ENCODE measurements at places on chromosomes 5 and 9.

DNA sequence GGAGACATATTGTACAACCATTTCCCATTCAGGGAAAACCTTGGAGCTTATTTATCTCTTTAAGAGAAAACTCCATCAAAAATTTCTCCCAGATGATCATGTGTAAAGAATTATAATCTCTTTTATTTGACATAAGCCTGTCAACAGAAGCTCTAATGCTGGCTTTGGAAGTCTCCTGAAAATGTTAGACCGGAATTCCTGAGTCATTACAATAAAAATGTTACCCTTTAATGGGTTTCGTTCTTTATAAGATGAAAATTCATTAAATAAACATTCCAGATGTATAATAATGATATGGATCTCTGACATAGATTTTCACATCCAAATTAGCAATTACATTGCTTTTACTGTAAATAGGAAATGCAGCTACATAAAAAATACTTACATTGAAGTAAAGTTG lies 1036.4 kb downstream of the EFNA5 start:
- no peak for DNase-seq

- no peak for DNase-seq
Observed at GRCh38 chr9:21154018-21154608, 12.3 kb downstream of the IFNA21 start.

GRCh38 chr9:94864862-94865509 lies 138.5 kb downstream of the AOPEP start:
- no peak for DNase-seq

DNA sequence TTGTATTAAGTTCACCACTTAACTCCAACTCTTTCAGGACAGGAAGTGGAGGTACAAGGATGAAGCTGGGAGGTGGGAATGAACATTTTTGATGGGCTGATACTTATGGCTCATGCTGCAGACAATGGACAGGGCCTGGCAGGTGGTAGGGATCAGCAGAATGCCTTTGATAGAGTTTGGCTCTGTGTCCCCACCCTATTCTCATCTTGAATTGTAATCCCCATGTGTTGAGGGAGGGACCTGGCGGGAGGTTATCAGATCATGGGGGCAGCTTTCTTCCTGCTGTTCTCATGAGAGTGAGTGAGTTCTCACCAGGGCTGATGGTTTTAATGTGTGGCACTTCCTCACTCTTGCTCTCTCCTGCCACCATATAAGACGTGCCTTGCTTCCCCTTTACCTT lies 87.3 kb upstream of the PRLR start:
- DNase-seq: no peak

GRCh38 chr9:69179037-69179436 lies 5.0 kb downstream of the TJP2 start:
- no peak for DNase-seq

DNA sequence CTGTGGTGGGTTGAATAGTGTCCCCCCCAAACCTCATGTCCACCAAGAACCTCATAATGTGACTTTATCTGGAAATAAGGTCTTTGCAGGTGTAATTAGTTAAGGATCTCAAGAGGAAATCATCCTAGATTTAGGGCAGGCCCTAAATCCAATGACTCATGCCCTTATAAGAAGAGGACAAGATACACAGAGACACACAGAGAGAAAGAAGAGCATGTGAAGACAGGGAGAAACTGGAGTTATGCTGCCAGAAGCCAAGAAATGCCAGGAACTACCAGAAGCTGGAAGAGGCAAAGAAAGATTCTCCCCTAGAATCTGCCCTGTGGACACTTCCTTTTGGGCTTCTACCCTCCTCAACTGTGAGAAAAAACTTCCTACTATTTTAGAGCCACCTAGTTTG lies 8.8 kb downstream of the FAM13B start:
- DNase-seq: no peak

DNA sequence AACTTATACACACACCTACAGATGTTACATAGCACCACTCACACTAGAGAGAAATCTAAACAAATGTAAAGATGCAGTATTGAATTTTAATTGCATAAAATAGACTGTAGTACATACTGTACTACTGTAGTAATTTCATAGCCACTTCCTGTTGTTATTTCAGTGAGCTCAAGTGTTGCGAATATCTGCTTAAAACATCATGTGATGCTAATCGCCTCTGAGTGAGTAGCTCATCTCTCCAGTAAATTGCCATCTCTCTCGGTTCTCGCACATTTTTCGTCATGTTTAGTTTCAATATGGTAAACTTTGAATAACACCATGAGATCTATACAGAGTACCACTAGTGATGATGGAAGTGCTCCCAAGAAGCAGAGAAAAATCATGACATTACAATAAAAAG lies 22.0 kb upstream of the ARHGEF28 start:
- DNase-seq: no peak

DNA sequence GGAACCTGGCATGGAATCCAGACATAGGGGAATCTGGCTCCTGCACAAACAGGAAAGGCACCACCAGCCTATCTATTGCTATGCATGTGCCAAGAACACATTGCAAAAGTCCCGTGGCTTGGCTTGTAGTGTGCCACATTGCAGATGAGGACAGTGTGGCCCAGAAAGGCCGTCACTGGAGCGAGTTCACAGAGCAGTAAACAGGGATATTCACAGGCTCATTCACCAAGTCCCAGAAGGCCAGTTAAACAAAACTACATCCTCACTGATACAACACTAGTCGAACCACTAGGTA lies 39.6 kb upstream of the TRIM32 start:
- DNase-seq: no peak

DNA sequence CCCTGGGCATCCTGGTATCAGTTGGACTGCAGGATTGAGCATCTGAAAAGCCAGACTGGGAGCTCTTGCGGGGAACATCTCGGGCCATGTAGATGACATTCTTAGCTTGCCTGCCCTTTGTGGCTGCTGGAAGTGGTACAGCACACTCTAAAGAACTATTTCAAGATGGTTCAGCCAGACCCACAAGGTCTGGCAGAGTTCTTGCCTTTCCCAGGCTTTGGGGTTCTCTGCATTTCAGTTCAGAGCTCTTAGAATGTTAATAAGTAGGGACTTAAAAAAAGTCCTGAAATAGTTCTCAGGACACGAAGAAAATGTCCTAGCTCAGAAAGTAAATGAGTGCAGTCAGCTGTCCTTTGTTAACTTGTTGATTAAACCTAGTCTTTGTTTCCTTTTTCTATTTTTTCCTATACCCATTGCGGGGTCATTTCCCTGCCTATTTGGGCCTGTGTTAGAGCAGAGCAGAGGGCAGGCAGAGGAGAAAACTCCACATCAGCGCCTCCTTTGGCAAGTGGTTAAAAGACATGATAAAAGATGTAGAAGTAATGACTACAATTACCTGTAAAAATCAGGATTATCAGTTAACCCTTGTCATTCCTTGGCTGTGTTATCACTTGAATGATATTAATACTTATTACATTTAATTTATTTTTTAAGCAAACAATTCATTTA lies 291.5 kb downstream of the ZSWIM6 start:
- no peak for DNase-seq

DNA sequence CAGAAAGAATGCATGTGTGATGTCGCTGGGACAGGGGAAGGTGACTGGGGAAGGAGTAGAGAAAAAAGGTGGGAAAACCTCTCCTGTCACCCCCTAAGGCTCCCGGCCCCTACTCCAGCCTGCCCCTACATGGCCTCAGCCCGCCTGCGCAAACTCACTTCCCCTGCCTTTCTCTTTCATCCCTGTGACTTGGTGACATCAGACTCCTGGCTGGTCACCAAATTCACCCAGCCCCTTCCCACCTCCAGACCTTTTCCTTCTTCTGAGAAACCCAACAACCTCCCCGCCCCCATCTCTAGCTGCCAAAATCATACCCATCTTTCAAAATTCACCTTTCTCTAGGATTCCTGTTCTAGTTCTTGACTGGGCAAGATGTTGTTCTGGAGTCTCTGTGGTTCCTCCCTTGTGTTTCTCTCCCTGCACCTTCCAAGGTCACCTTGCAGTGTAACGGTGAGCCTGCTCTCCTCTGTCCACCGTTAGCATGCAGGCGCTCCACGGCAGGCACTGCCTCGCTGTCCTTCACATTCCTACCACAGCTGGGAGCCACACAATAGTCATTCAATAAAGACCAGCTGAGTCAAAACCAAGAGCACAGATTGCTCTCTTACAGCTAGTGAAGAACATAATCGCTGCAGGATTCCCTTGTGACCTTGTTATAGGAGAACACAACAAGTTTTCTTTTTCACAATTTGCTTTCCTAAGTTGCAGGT lies 134.5 kb downstream of the FANCC start:
- no peak for DNase-seq

- no peak for DNase-seq
Observed at GRCh38 chr9:30575691-30576090, 1808.8 kb upstream of the ACO1 start.

DNA sequence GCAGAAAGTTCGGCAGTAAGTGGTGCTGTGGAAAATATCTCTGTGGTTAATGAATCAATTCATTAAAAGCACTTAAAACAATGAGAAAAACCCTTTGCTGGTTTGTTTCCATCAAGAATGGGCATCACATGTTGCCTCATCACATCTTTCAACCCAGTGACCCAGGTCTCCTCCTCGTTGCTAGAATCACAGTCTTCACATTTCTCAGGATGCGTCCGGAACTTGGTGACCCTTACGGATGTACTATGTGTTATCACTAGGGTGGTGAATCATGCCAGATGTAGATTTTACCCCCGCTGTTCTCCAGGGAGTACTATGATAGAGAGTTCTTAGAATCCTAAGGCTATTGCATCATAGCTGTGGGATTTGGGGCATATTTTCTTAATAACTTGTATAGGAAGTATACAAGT lies 217.9 kb upstream of the KLF4 start:
- DNase-seq: no peak

GRCh38 chr9:124005029-124005771 lies 6.4 kb upstream of the LHX2 start:
- DNase-seq: no peak

GRCh38 chr5:159440968-159441367 lies 110.7 kb upstream of the IL12B start:
- DNase-seq: no peak

GRCh38 chr5:82820961-82821845 lies 256.0 kb downstream of the TMEM167A start:
- DNase-seq: no peak

All from NCI-H187 treated with DMSO at 0.1 percent for 48 hours (cell line).